Effector memory CD4-positive, alpha-beta T cell (primary cell): ENCODE measurements at places on chromosomes 11 and 22.

DNA sequence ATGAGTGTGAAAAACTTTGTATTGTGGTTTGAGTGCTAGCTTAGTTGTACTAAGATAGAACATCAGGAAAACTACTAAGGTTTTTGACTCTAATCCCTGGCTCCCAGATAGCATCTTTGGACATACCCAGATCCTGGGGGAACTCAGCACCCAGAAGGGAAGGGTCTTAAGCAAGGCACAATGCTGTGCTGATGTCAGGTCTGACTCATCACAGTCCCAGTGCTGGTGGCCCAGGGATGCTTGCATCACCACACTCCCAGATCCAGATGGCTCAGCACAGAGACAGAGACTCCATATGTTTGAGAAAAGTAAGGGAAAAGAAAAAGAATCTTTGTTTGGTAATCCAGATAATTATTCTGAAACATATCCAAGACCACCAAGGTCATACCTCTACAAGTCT is 18.3 kb upstream of the OR56A3 start:
- no peak for DNase-seq

- no peak for DNase-seq
Observed at GRCh38 chr11:126698576-126698975, 302.0 kb downstream of the KIRREL3 start.

DNA sequence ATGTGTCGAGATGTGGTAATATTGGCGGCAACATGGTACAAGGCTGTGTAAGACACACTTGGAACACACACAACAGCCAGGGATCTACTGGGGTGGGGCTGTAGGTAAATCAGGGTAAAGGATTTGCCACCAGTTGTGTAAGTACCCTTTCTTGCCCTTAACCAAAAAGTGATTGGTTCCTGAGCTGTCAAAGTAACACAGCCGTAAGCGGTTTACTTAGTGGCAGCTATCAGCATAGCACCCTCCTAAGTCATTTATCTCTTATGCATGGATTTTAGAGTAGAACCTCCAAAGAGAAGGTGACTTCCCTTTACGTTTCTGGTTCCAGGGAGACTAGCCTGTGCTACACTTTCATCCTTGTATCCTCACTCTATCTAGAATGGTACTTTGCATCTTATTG is 57.2 kb downstream of the SPECC1L start:
- no peak for DNase-seq

GRCh38 chr11:34030382-34030781 is 21.1 kb upstream of the CAPRIN1 start:
- DNase-seq: no peak

DNA sequence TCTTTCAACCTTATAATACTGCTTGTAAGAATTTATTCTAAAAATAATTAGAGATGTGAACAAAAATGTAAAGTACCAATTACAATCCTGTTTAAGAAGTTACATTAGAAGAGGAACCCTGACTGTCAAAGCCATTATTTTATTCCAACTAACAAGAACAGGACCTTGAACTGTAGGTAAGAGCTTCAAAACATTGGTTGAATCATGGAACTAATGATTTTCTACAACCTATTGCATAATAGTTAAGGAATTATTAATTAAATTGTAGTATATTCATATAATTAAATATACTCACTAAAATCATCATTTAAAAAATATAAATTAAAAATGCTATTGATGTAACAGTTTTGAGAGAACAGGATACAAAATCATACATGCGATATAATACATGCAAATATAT is 649.4 kb upstream of the KIRREL3 start:
- no peak for DNase-seq

GRCh38 chr22:21866833-21867527 is 465 bp downstream of the MAPK1 start:
- no peak for DNase-seq

DNA sequence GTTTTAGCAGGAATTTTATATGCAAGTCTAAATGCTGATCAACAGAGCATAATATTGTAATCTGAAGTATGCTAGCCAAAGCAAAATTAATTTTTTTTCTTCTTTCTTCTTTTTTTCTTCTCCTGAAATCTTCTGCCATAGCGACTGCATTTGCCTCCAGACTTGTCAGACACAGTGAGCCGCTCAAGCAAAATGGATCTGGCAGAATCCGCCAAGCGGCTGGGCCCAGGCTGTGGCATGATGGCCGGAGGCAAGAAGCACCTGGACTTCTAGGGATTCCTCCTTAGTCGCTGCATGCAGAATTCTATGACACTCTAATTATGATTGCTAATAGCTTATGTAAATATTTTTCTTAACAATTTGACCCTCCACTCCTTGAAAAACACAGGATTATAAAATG is 27.9 kb downstream of the PAX6 start:
- no peak for DNase-seq

- no peak for DNase-seq
Observed at GRCh38 chr22:46131151-46131587, 19.2 kb upstream of the PPARA start.

DNA sequence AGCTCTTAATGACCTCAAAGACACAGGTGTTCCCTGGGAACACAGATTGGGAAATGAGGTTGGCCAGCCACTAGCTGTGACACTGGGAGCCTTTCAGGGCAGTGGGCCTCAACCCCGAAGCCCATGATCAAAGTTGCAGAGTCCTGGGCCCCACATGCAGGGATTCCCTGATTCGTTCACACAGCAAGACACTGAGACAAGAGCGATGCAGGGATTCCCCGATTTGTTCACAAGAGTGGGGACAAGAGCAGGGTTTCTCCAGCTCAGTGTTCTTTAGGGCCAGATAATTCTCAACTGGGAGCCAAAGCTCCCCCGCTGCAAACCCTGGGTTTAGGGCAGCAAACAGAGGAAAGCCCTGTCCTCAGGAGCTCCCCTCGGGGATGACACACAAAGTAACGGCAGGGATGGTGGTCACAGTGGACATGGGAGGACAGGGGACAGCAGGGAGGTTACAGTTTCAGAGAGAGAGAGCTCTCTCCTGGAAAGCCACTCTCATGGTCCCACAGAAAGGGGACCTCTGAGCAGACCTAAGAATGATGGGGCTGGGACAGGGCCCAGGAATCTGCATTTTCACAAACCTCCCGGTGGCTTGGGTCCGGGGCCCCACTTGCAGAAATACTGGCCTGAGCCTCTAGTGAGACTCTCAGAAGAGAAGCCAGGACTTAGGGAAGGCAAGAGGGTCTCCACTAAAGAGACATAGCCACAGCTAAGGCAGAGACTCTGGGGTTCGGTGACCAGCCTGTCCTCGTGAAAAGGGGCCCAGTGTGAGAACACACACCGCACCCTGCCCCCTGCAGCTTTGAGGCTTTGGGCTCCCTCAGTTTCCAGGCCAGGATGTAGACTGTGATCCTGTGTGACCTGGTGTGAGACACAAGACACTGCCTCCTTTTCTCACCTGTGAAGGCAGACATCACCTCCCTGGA is 7.4 kb upstream of the GNAZ start:
- DNase-seq: no peak

DNA sequence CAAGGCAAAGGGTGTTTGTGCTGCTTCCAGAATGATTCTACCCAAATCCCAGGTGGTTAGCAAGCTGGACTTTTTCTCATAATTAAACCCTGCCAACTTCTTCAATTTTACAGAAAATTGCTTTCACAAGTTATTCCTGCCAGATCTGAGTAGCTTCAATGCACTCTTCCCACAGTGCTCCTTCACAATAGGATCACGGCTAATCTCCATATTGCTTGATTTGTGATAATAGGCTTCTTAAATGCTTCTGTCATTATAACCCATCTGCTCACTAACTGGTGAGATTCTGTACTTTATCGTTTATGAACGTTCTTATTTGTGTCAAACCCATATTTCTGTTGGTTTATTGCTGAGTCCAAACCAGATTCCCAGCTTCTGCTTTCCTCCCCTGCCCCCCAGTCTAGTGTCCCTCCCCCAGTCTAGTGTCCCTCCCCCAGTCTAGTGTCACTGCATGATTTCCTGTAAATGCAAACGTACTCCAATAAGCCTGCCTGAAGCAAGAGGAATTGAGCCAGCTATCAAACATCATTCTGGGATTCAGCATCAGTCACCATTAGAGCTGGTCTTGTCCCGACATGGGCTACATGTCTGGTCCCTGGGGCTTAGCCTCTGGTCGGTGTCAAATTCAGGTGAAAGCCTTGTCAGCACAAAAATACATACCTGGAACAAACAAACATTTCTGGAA is 14.0 kb downstream of the MMP3 start:
- no peak for DNase-seq

- DNase-seq: no peak
Observed at GRCh38 chr11:16925561-16926065, 88.6 kb downstream of the PLEKHA7 start.

- no peak for DNase-seq
Observed at GRCh38 chr11:108009497-108010370, 1.0 kb downstream of the CUL5 start.

DNA sequence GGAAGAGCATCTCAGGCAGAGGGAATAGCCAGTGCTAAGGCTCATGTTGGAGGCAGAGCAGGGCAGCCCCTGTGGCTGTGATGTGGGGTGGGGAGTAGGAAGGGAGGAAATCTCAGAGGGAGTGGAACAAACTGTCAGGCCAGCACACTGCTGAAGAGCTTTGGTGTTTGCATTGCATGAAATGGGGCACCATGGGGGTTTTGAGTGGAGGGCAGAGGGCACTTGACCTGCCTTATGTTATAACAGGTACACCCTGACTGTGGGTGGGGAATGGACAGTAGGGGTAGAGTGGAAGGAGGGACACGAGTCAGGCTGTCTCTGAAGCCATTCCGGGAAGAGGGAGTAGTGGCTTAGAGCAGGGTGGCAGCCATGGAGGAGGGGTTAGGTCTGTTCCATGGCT is 24.0 kb downstream of the PRDM11 start:
- no peak for DNase-seq

DNA sequence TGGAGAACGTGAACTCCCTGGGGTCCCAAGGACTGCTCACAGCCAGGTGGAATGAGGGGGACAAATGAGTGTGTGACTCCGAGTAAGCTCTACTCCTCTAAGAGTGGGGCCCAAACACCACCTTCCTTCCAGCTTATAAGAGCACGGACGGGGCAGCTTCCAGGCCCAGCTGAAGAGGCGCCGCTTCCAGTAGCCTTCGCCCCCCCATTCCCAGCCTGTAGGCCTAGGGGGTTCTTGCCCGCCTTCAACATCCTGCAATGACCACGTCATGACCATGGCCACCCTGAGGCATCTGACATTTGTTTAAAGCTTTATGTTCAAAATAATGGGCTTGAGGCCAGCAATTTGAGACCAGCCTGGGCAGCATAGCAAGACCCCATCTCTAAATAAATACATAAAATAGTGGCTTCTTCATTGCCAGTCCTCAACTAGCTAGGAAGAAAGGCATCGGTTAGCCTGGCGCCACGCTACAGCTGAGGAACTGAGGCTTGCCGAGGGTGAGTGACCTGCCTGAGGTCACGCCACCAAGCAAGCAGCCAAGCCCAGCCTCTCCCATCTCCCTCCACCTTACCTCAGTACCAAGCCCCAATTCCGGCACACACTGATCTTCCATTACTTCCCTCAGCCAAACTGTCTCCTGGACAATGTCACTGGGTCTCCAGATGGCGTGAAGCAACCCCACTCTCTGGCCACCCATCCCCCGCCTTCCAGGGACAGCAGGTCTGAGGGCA is 7.8 kb upstream of the TNFRSF13C start:
- no peak for DNase-seq

GRCh38 chr11:106021181-106021966 is 666 bp downstream of the MSANTD4 start:
- no peak for DNase-seq

- no peak for DNase-seq
Observed at GRCh38 chr22:47435826-47436225, 673.4 kb downstream of the TBC1D22A start.

GRCh38 chr11:72764503-72764902 is 12.3 kb upstream of the ARAP1 start:
- no peak for DNase-seq

DNA sequence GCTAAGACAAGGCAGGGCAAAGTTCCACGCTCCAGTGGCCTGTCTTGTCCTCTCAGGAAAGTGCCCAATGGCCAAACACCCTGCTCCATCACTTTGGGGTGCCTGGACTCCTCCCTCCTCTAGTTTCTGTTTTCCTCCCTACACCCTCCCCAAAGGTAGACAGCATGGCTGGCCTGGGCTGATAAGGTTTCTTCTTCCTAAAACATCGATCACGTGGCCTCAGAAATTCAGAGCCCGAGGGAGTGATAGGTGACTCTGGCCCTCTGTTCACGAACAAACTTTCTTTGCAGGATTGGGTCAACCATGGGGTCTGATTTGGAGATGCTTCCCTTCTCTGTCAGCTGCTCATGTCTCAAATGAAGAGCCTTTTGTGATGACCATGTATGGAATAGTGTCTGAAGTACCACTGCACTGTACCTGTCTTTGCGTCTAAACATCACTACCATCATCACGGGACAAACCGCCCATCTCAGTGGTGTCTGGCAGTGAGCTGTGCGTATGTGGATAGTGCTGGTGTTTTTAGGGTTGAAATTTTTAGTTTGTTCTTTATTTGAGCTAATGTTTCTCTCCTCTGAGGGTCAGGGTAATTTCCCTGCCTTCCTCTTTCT is 6.1 kb downstream of the MICAL2 start:
- no peak for DNase-seq

DNA sequence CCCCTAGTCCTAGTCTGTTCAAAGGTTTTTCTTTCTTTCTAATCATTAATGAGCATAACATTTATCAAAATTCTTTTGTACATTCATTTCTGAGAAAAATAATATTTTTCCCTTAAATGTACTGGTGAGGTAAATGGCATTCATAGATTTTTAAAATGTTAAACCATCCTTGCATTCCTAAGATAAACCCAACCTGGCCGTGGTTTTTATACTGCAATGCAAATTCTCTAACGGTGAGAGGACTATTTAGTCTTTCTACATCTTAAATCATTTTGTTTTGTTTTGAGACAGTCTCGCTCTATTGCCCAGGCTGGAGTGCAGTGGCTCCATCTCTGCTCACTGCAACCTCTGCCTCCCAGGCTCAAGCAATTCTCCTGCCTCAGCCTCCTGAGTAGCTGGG is 40.6 kb downstream of the TRMU start:
- no peak for DNase-seq

GRCh38 chr11:40139536-40139935 is 1319.9 kb downstream of the LRRC4C start:
- DNase-seq: no peak

DNA sequence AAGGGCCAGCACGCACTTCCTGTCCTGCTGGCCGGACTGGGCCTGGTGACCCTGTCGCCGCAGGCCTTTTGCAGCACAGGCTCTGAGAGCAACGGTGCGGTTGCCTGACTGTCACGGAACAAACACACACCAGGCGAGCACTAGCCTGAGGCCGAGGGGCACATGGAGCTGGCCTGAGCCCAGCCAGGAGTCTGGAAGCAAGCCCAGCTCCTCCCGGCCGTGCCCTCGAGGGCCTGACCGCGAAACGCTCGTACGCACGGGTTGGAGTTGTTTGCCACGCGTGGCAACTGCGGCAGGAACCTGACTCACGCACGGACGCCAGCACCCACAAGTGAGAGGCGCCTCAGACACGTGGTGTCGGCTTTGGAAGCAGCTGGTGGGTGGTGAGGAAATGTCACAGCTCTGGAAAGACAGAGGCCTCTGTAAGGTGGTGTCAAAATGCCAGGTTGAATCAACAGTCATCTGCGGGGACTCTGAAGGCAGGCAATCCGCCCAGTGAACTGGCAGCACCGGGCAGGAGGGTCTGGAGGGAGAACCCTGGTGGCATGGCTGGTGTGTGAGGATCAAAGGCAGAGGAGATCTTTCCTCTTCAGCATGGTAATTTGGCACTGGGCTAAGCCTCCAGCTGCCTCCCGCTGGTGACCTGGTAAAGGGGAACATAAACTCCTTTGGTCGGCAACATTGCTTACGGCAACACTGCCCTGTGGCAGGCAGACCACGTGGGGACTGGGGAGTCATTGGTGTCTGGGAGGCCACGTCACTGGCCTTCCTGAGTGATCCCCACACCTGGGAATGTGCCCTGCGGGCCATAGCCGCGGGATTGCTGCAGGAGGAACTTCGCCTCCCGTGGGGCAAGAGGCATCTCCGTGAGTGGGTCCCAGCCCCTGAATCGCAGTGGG is 15.3 kb upstream of the IL17REL start:
- no peak for DNase-seq
